SK-MEL-5 (cell line): ENCODE measurements at places on chromosomes 2 and 18.

DNA sequence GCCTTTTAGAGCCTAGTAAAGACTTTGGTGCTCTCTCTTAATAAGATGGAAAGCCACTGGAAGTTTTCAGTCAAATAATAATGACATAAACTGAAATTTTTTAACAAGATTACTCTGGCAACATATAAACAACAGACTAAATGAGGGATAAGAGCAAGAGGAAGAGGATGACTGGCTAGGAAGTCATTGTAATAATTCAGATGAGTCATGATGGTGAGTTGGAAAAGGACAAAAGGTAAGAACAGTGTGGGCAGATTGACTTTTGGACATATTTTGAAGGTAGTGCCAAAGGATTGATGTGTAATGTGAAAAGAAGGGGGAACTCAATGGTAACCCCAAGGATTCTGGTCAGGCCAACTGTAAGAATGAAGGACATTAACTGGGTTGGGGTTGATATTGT lies 310.3 kb downstream of the NOL4 start:
- no peak for DNase-seq

DNA sequence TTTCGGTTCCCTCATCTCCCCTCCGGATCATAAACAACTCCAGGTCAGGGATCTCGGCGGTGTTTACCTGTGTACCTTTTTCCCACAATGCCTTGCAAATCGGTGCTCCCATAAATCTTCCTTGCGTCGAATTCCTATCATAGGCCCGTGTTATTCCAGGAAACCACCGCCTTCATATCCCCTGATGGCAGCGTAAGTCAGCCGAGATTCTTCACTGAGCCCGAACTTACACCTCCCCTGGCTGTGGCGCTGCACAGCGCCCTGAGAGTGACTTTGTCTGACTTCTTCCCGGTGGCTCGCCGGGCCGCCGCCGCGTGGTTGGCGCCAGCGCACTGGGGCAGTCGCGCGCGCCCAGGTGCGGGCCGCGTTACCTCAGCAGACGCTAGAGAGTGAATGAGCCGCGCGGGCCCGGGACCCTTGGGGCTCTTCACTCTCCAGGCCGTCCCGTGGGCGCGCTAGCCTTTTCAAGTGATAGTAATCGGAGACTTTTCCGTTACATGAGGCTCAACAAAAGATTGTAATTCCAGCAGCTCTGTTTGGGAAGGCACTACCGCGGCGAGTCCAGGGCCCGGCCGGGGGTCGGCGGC lies 101.6 kb downstream of the SPTBN1 start:
- DNase-seq: no peak

DNA sequence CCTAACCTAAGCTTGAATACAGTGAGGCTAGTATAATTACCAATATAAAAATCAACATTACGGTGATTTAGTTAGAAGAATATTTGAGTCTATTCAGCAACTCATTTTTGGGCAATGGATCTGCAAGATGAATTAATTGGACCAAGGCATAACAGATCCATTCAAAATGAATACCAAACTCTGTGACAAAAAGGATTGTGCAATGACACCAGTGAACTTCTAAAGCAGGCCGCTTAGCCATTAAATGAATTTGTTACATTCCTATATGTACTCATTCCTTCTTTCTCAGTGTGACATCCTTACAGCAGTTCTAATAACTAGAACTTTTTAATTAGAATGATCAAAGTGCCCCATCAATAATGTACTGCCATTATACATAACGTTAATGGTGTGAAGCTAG lies 44.3 kb downstream of the ZC3H15 start:
- DNase-seq: no peak

DNA sequence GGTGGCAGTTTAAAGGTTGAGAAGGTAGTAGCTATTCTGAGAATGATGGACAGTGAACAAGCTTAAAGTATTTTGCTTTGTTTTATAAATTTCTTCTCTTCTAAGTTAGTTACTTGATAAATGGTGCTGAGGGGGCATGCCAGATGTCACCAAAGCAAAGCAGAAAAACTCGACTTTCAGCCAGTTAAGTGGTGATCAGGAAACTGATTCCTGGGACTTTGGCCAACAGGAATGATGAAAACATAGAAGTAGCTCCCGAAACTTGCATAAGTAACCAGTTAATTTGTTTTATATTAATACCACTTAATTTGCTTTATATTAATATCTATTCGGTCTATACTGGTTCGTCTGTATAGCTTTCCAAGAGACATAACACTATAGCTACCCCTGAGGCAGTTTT lies 82.6 kb downstream of the FANCL start:
- DNase-seq: no peak

DNA sequence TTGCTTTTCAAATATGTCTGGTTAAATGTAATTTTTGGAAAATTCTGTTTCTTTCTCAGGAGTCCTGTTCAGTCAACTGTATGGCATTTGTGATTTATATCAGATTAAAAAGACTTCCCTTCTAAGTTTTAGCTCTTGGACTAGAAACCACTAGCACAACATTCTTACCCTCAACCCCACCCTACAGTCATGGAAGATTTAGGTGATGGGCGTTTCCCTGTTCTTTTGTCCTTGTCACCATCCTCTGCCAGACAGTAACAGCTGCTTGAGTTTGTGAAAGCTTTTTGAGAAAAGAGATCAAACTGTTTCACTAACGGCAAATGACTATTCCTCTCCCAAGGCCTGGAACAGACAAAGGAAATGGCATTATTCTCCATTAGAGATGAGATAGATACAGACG lies 31.8 kb downstream of the SERPINB5 start:
- DNase-seq: no peak

DNA sequence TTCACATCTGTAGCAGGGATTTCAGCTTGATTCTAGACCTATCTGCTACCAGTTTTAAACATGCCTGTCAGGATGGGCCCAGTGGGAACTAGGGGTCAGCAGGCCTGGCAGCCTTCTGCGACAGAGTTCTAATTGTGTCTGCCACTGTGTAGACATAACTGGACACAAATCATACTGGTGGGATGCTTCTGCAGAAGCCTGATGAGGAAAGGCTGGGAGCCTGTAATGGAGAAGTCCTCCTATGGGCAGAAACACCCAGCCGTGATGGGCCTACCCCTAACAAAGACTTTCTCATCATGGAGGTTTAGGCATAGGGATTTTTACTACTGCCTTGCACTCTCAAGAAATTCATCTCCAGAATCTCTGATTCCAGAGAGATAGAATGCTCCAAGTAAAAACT lies 166.9 kb downstream of the PDE11A start:
- no peak for DNase-seq

GRCh38 chr2:223054193-223054781 lies 2.3 kb downstream of the KCNE4 start:
- peak; percentile 19 for DNase-seq

- DNase-seq: peak; percentile 65
Measured at GRCh38 chr2:27369471-27370025, 590 bp downstream of the EIF2B4 start.

DNA sequence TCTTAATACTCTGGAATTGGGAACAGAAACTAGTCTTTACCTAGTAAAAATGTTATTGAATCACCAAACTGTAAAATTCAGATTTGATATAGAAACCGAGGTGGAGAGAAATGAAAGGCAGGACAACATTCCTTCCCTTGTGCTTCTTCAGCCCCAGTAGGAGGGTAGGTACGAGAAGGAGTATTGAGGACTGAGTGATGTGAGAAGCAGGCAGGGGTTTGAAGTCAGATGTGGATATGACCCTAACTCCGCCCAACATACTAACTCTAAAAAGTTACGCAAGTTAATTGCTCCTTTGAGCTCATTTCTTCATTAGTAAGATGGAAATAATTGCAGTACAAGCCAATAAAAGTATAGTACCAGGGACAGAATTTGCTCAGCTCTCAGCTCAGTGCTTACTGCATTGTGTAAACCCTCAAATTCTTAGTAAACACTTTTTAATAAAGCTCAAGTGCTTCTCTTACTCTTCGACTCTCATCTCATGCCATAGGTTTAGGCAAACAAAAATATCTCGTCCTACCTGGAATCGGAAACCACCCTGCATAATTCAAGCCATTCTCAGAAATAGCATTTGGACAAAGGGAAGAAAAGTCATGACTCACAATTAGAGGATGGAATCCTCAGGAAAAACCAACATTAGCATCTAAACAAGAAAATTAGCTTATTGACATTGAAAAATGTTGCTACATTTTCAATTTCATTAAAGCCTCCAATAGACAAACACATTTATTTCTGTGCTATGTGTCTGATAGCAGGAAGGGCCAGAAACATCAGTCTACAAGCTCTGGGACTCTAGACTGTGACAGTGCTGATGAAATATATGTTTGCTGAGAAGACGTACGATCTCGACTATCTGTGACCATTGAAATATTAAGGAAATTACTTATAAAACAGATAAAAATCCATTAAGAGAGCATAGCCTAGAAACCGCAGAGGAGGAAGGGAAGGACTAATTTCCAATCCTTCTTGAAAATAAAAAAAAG lies 161.3 kb downstream of the HNMT start:
- no peak for DNase-seq

DNA sequence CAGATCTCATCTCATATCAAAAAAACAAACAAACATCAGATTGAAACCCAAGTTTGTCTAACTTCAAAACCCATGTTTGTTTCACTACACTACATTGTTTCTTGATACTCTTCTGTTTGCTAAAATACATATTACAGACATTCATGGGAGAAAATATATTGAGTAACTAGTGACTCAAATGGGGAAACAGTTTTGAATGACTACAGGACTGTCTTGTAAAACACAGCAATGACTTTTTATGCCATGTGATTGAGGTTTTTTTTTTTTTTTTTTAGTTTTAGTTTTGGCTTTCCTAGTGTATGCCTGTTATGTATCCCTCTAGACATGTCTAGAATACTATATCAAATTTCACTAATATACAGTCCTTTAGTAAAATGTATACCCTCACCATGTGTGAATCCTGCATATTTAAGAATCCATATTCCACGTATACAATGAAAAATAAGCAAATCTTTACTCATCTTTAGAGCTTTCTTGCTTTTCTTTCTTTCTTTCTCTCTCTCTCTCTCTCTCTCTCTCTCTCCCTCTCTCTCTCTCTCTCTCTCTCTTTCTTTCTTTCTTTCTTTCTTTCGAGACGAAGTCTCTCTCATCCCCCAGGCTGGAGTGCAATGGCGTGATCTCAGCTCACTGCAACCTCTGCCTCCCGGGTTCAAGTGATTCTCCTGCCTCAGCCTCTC lies 46.6 kb upstream of the SERTAD2 start:
- DNase-seq: no peak

- DNase-seq: no peak
Measured at GRCh38 chr2:40964509-40965250, 512.8 kb upstream of the SLC8A1 start.

DNA sequence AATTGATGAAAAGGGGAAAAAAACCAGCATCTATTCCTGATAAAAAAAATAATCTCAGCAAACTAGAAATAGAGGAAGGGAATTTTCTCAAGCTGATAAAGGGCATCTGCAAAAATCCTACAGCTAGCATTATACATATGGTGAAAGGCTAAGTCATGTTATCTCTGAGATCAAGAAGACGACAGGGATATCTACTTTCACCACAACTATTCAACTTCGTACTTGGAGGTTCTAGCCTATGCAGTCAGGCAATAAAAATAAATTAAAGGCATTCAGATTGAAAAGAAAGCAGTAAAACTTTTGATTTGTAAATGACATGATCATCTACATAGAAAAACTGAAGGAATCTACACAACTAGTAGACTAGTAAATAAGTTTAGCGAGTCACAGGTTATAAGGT lies 58.2 kb downstream of the CAB39 start:
- no peak for DNase-seq

DNA sequence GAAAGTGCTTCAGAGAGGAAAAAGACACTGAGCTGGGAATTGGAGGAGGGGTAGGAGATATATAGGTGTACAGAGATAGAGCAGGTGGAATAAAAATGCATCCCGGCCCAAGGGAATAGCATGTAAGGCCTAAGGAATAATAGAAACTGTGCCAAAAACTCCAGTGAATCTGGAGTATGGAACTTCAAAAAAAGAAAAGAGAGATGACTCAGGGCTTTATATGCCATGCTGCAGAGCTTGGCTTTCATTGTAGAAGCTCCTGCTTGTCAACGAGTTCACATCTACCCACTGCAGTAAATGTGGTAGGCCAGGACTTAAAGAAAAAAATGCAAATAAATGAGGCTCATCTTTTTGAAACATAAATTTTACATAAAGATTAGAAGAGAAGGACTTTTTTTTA lies 131.8 kb downstream of the MREG start:
- no peak for DNase-seq

DNA sequence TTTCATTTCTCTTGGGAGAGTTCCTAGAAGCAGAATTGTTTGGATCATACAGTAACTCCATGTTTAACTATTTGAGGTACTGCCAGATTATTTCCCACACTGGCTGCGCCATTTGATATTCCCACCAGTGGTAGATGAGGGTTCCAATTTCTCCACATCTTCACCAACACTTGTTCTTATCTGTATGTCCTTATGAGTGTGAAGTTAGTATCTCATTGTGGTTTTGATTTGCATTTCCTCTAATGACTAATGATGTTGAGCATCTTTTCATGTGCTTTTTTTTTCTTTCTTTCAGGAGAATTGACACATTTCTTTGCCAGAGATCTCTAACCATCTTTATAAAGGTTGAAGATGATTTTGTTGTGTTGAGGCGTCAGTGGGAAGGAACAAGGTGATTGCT lies 4.1 kb upstream of the MGAT5 start:
- no peak for DNase-seq

- no peak for DNase-seq
Measured at GRCh38 chr18:79735071-79735980, 55.7 kb downstream of the CTDP1 start.

DNA sequence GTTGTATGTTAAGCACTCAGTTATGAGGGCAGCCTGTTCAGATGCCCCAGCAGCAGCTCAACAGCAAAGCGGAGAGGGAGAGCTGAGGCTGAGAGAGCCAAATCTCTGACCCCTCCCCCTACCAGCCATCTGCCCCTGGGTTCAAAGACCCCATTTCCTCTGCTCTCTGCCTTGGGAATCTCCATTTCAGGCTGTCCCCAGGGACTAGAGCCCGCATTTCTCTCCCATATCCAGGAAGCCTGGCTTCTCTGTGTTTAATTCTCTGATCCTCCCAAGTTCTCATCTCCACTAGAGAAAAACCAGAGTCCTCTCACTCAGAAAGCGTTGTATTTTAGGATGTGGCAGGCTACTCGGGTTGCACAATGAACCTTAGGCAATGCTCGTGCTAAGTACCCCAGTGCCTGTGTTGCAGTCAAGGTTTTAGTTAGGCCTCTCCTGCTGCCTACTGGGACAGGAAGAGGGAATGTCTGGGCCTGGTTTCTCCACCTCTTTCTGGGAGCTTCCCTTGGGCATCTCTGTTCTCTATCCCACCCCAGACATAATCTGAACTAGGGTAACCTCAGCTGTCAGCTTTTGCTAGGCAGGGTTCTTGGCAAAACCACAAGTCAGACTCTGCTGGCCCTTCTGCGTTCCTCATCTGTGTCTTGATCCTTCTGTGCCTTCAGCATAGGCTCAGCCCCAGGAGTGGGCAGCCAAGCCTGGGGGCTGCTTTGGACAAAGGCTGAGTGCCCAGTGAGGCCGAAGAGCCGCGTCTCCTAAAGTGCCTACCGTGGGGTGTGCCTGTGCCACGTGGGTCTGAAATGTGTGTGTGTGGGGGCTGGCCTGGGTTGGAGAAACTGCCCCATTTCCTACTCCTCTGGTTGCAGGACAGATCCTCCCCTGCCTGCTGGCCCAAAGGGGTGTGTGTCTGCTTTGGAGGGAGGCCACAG lies 96.8 kb downstream of the STPG4 start:
- DNase-seq: no peak
